ENCODE measurements at places on chromosomes 2 and 18.
A peak's percentile ranks its signal among the peaks of the same experiment; 100 is the strongest.

DNA sequence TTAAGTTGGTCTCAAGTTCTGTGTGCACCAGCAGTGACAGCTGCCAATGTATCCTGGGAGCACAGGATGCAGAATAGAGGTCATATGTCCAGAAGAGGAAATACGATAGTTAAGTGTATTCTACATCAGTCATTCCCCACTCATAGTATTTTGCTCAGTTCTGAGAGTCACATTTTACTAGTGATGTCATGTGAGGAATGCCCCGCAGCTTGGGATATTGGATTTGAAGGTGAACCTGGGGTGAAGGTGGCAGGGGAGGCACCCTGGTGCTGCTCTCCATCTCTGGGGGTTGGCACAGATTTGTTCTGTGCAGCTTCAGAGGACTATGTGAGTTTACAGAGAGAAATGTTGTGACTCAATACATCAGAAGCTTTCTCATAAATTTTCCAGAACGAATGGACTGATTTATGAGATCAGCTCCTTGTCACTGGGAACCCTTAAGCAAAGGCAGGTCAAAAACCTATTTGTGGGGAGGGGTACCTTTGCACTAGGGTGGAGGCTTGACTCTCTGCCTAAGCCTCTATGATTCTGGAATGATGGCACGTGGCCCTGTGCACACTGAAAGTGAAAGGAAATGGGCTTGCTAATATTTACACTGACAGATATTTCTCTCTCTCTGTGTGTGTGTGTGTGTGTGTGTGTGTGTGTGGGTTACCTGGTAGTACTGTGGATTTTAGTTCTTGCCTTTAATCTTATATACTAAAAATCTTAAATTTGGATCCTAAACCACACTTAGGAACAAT, 95.9 kb downstream of the NEB start:
- DNase-seq = no peak

GRCh38 chr2:71372042-71372441, 40.5 kb downstream of the ZNF638 start:
- no peak for DNase-seq

- peak; percentile 65 for DNase-seq
Observed at GRCh38 chr2:101152272-101153076, 1.3 kb upstream of the TBC1D8 start.

- no peak for DNase-seq
Observed at GRCh38 chr2:207251573-207252192, 85.9 kb upstream of the KLF7 start.

GRCh38 chr2:45706033-45706432, 54.6 kb downstream of the PRKCE start:
- peak; percentile 29 for DNase-seq

GRCh38 chr2:43038696-43039094, 187.7 kb downstream of the ZFP36L2 start:
- DNase-seq = no peak

DNA sequence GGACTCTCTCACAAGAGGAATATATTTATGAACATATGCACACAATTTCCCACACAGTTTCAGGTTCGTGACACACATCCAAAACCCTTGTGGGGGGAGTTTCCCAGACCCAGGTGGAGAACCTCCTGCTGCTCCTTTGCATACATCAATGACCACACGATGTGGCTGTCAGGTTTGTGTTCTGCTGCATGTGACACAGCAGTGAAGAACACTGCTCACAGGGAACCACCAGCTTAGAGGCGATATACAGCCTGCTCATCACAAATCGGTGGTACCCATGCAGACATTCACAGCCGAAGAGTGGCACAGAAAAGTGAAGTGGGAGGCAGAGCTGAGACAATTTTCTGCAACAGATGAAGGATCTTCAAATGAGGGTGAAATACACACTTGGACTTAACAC, 175.6 kb upstream of the ZFP36L2 start:
- no peak for DNase-seq

GRCh38 chr2:126849991-126850535, 48.6 kb upstream of the TEX51 start:
- no peak for DNase-seq

DNA sequence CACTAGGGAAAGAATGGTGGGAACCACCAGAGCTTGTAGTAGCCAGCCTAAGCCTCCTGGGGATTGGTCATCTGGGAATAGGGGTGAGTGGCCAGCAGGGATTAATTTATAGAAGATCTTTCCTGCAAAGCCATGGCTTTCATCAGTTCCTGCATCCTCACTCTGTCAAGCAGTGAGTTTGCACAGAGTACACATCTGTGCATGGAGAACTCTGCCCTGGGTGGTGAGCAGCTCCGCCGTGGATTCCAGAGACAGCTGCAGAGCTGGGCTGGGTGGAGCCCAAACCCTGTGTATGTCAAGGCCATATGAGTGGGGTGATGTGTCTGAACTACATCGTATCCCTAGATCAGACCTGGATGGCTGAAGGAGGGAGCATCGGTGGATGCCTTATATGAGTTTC, 182.2 kb downstream of the GLI2 start:
- DNase-seq = no peak

GRCh38 chr2:104049981-104050380, 803.9 kb upstream of the POU3F3 start:
- no peak for DNase-seq

DNA sequence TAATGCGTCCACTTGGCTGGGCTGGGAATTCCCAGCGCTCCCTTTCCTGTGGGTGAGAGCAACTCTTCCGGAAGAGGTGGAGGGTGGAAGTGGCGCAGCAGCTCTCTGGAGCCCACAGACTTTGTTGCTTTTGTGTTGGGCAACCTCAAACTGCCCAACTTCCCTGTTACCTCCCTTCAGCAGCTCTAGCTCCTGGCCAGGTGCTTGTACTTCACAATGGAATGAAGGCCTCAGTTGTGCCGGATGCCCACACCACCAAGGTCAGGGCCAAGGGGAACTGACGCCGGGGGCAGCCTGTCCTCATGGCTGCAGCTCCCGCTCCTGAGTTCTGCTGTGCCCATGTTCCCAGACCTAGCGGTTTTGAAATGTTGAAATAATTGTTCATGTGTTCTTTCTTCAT, 322.9 kb downstream of the GALR1 start:
- DNase-seq = no peak

- no peak for DNase-seq
Observed at GRCh38 chr2:72496479-72496878, 329.4 kb downstream of the EXOC6B start.

GRCh38 chr18:46156124-46156745, 52.0 kb downstream of the HAUS1 start:
- no peak for DNase-seq

DNA sequence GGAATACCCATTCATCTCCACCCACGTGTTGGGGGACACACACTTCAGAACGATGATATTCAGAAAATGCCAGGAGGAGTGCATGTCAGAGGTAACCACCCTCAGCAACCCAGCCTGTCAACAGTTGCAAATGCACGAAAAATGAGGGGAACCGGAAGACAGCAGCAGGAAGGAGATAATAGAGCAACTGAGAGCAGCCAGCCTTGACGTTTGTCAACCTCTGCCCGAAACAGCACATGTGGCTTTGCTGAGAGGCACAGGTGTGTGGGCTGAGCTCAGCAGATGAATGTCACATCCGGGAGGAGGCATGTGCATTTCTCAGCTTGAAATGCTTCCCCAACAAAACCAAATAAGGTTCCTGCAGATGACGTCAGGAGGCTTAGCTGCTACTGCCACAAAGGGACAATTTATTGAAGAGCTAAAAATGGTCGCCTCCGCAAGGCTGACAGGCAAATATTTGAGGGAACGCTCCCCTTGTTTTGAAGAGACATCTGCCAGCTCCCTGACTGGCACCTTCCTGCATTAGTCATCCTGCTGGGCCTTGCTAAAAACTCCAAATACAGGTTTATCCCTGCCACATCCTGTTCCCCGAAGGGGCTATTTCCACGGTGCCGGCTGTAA, 419.0 kb downstream of the NBAS start:
- no peak for DNase-seq

- no peak for DNase-seq
Observed at GRCh38 chr2:199928626-199929025, 17.5 kb downstream of the C2orf69 start.

- DNase-seq = no peak
Observed at GRCh38 chr18:49859021-49859359, 45.7 kb upstream of the ACAA2 start.
